ENCODE measurements at places on chromosomes 2 and 18.

GRCh38 chr18:62572456-62572855 lies 49.6 kb downstream of the ZCCHC2 start:
- DNase-seq = no peak

DNA sequence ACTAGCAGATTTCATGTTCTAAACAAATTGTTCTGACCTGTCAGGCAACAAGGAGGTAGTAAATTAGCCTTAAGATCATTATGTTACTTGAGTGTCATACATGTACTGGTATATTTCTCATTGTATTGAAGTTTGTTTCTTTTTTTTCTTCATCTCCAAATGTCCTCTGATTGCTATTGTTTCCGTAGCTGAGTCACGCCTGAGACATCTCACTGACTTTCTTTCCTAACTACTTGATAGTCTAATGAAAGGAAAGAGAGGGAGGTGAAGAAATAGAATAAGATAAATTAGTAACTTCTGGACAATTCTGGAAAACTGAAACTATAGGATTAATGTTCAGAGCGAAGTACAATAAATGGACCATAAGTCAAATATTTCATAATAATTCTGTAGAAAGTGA lies 1049.9 kb downstream of the TSN start:
- no peak for DNase-seq

DNA sequence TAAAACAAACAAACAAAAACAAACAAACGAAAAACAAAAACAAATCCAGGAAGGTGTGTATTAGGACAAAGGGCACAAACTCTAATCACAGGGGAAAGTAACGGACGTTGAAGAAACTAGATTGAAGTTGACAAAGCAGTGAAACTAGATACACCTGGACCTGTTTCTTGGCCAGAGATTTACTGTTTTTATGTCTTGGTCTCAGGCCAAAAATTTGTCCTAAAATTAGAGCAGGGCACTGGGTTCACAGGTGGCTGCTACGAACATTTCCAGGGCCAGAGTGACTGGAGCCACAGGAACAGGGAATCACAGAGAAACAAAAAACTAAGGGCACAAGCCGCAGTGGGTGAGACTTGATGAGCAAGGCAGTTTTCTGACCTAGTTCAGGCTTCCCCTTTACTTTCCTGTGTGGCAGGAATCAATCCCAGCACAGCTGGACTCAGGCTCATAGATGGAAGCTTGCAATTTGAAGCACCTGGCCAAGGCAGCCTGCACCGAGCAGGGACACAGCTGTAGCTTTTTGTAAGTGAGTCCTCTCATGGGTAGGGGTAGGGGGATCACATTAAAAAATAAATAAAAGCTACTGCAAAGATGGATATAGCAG lies 329.4 kb downstream of the DLGAP1 start:
- DNase-seq = no peak

DNA sequence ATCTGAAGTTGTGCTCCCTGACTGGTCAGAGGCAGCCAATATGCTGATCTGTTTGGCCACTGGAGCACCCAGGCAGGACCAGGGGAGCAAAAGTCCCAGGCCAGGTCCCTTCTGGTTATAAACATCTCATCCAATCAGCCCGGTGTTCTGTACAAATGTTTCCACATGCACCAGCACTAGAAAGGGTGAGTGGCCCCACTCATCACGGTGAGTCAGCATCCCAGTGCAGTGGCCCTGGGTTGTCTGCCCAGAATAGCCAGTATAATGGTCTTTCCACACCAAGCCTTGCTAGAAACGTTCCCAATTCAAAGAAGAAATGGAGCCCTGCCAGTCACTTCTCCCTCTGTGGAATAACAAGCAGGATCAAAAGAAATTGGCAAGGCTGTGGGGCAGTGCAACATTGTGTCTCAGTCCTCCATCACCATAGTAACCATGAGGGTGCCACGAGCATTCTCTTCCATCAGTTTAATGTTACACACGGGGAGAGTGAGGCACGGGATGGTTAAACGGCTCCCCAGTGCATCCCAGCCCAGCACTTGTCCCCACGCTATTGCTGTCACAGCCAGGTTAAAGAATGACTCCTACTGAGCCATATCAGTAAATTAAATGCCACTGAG lies 174.9 kb downstream of the SEPTIN10 start:
- no peak for DNase-seq

DNA sequence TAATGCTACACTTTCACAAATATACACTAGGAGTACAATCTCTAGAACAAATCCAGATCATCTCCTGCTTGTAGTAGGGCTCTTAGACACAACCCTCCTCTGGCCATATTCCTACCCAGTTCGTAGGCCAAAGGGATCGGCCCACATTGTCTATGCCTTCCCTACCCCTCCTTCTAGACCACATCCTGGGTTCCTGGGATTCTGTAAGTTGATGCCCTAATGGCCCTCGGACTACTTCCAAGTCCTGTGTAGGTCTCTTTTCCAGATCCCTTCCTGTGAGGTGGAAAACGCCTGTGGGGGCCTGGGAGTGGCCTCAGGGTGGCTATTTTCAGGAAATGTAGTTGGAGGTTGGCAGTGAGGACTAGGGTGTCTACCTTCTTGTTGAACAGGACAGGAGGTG lies 289.7 kb downstream of the ZNF385B start:
- no peak for DNase-seq

GRCh38 chr2:223894009-223894408 lies 51.1 kb downstream of the WDFY1 start:
- DNase-seq = no peak

DNA sequence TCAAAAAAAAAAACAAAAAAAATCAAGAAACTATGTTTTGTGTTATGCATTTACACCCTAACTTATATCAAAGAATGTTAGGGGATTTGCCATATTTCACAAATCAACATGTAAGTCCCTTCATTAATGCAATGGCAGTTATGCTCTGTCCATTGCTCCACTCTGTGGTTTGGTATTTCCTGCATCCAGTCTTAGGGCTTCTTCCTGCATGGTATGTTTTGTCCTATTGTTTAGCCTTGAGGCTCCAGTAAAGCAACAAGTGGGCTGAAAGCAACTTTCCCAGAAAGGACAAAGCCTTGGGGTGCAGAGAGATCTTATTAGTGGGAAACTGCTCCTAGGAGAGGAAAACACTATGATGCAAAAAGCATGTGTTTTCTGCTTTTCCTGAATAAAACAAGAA lies 474.1 kb downstream of the IRS1 start:
- no peak for DNase-seq

DNA sequence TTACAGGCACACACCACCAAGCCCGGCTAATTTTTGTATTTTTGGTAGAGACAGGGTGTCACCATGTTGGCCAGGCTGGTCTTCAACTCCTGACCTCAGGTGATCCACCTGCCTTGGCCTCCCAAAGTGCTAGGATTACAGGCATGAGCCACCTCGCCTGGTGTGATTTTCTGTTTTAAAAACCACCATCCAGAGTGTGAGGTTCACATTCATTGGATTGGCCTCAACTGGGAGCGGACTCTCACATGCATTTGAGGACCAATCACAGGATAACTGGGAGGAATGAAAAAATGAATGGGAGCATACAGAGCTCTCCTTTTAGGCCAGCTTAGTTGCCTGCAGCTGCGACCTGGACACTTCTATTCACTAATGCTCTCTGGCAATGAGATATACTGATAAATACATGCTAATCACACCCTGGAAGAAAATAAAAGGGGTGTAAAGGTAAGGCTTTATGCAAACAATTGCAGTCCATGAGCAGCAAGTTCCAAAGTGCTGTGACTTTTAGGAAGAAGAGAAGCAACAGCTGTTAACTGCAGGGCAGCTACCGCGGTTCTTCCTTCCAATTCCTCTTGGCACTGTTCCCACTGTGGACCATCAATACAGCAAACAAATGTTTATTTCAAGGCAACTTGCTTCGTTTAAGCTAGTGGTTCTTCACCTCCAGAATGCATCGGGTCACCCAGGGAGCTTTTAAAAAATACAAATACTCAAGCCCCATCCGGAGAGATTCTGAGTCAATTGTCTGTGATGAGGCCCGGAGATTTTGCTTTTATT lies 49.5 kb upstream of the FZD5 start:
- no peak for DNase-seq

GRCh38 chr18:59498506-59499086 lies 139.5 kb upstream of the LMAN1 start:
- DNase-seq = no peak

GRCh38 chr18:62991959-62992358 lies 276.6 kb downstream of the PHLPP1 start:
- DNase-seq = no peak

DNA sequence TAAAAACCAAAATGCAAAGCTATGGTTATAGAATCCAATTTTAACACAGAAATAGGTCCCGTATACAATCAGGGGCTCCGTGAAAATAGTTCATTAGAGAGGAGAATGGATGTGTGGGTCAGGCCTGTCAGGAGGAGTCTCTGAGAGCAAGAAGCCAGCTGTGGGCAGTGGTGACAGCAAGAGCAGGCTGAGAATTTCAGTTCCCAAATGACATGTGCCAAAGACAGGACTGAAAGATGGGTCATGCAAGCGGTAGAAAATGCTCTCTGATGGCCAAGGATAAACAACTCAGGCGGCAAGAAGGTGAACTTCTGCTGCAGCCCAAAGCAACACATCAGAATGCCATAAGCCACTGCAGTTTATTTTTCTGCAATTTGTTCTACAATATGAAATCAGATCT lies 100.4 kb downstream of the CCDC141 start:
- DNase-seq = no peak

DNA sequence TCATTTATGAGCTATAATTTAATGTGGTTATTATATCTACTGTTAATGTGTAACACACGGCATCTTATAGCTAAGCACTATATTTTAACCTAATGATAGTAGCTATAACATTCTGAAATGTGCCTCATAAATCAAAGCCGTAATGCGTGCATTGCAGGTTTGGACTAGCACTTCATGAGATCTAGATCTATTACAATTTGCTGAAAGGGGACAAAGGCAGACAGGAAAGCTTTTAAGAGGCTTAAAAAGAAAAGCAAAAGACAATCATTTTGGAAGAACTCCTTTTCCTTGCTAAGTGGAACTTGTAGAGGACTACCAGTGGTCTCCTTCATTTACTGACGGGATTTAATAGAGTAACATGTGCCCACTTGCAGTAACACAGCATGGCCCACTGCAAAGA lies 213.1 kb downstream of the NBAS start:
- DNase-seq = no peak

DNA sequence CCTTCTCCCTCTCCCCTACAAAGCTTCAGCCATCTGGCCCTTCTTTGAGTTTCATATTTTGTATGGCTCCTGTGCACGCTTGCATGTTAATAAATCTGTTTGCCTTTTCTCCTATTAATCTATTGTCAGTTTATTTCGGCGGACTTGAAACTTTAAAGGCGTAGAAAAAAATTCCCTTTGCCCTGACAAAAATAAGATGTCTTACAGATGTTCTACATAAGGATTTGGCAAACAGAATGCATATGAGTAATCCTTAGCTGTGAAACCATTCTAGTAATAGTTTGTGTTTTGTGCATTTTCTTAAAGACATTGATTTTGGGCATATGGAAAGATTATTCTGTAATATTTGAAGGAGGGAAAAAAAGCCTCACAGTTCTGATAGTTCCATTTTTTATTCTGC lies 15.0 kb upstream of the BMPR2 start:
- DNase-seq = no peak

- DNase-seq = no peak
Observed at GRCh38 chr2:228613133-228613850, 431.8 kb upstream of the SPHKAP start.

- no peak for DNase-seq
Observed at GRCh38 chr2:224429441-224429810, 27.5 kb upstream of the FAM124B start.

- no peak for DNase-seq
Observed at GRCh38 chr2:166881177-166881576, 7.1 kb upstream of the XIRP2 start.

- DNase-seq = no peak
Observed at GRCh38 chr2:150792780-150793300, 305.4 kb upstream of the RND3 start.

DNA sequence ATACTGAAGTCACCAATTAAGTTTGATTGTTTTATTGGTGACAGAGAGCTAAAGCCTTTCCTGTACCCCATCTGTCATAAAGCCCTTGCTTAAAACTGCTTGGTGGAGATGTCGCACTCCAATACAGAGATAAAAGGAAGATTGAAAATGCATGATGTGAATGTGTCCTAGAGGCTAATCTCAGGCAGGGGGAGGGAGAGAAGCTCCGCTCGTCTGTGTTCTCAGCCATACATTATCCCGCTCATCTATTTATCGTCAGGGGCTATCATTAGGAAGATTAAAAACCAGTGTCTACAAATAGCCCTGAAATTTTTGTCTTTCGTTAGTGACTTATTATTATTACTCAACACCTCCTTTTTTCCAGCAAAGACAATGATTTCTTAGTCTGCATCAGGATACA lies 110.3 kb downstream of the CMPK2 start:
- DNase-seq = no peak

- no peak for DNase-seq
Observed at GRCh38 chr2:201432038-201432620, 19.1 kb downstream of the TRAK2 start.

DNA sequence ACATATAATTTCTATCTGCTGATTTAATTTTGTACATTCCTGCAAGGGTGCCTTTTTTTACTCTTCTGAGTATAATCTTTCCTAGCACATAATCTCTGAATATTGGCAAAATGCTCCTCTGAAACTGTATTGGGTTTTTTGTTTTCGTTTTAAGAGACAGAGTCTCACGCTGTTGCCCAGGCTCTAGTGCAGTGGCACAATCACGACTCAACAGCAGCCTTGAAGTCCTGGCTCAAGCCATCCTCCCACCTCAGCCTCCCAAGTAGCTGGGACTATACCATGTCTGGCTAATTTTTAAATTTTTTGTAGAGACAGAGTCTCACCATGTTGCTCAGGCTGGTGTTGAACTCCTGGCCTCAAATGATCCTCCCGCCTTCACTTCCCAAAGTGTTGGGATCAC lies 104.9 kb downstream of the SPTBN1 start:
- DNase-seq = no peak

DNA sequence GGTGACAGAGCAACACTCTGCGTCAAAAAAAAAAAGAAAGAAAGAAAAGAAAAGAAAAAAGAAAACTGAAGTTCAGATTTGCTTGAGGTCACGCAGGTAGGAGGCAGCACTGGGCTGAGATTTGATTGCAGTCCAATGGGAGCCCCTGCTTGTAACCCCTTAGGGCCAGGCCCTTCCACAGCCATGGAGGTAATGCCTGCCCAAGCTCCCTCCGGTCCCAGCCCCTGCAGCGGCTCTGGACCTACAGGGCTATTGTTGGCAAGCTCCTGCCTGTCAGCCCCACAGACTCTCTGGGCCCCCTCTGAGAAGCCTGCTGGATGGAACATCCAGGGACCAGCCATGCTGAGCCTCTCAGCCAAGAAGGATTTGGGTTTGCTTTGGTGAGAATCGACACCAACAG lies 12.2 kb downstream of the ZFP36L2 start:
- DNase-seq = no peak

GRCh38 chr2:226256709-226257376 lies 542.8 kb downstream of the IRS1 start:
- no peak for DNase-seq

DNA sequence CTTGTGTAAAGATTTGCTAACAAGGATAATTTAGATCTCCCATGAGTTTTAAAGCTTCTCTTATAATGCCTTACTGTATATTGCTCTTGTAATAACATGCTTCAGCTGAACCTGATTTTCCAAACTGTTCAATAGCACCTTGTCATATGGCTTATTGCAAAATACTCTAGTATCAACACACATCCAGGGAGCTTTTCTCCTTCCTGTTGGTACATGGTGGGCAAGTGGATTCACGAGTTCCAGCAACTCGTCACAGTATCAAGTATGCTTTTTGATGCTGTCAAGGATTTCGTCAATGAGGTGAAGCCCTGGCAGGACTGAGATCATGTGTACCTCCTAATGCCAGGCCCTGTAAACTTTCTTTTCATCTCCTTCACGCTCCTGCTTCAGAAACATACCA lies 59.5 kb upstream of the ITPRID2 start:
- no peak for DNase-seq

GRCh38 chr2:26911911-26912861 lies 58.3 kb upstream of the MAPRE3 start:
- peak; percentile 24 for DNase-seq

Measured in ureter (tissue), 1 donor.